ENCODE measurements at places on chromosomes 16 and 17. TPM values are rescaled to one million over a fixed set of nuclear protein-coding genes. Genes with fewer than 3 reads are reported as not detected.

- no peak for DNase-seq
Measured at GRCh38 chr16:31006589-31006988, 3.8 kb downstream of the STX1B start.

SSTR5 gene
- total RNA-seq: not detected

UTS2R gene
- total RNA-seq: not detected

GRCh38 chr17:35214192-35214591 lies 20.0 kb upstream of the SLC35G3 start:
- no peak for DNase-seq

DNA sequence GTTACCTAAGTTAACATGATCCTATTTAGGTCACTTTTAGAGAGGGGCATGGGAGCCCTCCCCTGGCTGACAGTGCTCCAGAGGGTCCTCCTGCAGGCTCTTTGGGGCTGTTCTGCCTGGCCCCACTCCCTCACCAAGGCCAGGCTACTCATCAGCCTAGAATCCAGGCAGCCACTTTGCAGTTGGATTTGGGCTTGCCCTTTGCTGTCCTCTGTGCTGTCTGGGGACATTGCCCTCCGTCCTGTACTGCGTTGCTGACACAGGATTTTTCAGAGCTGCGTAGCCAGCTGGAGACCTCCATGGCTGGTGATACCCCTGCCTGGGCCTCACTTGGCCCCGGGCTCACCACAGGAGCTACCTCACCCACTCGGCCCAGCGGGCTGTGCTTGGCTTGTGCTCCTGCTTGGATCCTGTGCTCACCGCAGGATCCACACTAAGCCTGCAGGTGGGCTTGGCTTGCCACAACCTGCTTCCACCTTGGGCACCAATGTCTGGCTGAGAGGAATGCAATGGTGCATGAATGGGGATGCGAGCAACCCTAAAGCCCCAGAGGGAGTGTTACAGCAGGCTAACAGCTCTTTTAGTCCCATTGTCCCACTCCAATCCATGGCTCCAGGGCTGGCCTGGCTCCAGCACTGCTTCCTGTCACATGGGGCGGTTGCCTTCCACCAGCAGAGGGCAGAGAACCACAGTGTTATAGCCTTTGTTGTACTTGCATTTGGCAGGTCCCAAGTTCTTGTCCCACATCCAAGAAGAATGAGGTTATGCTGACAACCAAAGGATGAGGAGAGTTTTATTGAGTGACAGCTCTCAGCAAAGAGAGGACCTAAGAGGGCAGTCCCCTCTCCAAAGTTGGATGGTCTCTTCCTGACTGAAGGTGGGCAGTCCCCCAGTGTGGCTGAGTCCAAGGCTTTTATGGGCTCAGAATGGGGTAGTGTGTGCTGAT lies 21.5 kb downstream of the CCL4 start:
- DNase-seq: no peak

- no peak for DNase-seq
Measured at GRCh38 chr17:8310601-8311123, 621 bp downstream of the ARHGEF15 start.

TSNAXIP1 gene
- total RNA-seq: 0.63 TPM

UNC13D gene
- 14.0 TPM for total RNA-seq

GRCh38 chr16:86665319-86665675 lies 86.9 kb downstream of the FOXL1 start:
- peak; percentile 78 for DNase-seq

SRCIN1 gene
- 0.27 TPM for total RNA-seq

DNA sequence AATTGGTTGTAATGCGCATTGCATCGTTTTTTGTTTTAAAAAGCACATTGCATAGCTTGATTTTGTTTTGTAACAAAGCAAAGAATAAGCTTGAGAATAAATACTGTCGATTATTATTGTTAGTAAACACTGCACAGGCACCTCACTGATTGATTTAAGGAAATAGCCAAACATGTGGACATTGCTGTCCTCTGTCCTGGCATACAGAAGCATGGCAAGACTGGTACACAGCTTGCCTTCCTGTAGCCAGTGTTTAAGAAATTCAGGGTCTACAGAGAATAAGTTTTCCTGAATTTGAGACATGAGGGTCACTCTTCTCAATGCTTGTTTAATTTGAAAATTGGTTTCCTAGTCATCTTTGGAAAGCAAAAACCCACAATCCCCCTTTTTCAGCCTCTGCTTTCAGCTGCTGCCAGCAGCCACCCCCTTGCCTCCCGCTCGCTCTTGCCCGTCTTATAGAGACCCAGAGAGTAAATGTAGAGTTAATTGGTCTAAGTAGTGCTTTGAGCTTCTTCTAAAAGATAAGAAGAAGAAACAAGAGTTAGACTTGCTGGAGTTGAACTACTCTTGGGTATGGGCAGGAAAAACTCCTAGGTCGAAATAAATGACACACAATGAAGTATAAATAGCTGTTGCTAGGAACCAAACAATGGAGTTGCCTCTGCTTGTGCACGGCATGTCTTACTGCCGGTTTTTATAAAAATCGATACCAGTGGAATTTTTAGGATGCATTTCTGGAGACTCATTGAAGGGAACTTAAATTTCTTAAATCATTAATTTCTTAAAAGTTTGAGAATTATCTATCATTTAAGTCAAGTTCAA lies 116.6 kb downstream of the MRTFB start:
- DNase-seq: no peak

DNA sequence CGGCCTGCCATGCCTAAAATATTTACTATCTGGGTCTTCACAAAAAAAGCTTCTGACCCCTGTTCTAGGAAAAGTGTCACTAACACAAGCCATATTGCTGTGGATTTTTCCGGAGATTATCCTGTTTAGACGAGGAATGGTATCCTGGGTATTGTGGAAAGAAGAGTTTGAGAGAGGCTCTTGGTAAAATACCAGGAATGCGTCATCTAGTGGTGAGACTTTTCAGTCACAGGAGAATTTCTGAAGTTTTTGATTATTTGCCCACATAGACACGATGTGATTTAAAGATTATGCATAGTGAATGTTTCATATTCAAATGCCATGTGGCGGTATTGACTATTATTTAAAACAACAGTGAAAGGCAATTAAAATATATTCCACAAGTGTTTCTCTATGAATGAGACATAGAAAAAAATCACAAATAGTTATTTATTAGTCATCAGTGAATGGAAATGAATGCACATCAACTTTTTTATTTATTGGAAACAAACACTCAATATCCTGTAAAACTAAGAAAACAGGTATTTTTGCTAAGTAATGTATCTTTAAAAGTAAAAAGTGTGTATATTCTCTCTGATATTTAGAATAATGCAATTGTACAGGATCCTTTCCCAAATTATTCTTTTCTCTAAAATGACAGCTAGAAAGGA lies 7.8 kb downstream of the KRT28 start:
- peak; percentile 9 for DNase-seq

DNA sequence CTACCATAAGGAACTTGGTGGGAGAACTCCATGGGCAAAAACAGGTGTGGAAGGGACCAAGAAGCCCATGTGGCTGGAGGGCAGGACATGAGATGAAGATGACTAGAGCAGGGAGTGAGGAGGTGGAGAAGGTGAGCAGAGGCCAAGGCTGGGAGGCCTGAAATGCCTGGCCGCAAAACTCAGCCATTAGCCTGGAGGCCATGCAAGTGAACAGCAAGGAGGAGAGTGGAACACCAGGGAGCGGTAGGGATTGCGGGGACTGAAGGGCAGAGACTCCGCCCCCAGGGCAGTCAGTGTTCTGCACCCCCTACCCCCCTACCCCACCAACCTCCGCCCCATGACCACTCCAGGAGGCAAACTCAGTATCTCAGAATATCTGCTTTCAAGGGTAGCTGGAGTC lies 17.0 kb downstream of the BCL7C start:
- no peak for DNase-seq

GLP2R gene
- total RNA-seq: 0.25 TPM

KLHL10 gene
- total RNA-seq: not detected

- DNase-seq: peak; percentile 14
Measured at GRCh38 chr16:17470908-17471718, at the start of gene XYLT1. Gene XYLT1 (minus strand): TSS chr16:17470960. CDS start chr16:17470796, 164 bp downstream.

DNA sequence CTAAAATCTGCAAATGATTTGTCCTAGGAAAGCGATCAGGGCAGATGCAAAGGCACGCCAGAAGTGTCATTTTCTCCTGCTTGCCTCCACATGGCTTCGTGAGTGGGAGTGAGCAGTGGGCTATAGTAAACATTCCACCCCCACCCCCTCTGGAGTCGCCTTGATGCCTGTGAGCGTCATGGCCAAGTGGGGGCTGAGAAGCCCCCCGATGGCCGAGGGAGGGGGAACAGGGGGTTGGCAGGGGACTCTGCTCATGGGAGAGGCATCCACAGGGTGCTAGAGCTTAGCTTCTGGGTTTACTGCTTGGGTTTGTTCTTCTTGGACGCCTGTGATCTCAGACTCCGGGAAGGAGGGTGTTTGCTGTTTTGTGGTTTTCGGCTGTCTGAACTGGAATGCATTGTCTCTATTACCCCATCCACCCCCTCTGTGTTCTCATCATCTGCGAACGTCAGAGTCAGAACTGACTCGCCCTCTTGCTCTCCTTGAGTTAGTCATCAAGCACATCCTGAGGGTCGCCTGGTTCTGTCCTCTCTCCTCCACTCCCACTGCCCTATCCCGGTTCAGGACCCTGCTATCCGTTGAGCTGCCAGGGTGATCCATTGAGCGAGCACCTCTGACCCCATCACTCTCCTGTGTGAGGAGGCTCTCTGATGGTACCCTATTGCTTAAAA lies 15.4 kb downstream of the TNS4 start:
- peak; percentile 99 for DNase-seq

DNA sequence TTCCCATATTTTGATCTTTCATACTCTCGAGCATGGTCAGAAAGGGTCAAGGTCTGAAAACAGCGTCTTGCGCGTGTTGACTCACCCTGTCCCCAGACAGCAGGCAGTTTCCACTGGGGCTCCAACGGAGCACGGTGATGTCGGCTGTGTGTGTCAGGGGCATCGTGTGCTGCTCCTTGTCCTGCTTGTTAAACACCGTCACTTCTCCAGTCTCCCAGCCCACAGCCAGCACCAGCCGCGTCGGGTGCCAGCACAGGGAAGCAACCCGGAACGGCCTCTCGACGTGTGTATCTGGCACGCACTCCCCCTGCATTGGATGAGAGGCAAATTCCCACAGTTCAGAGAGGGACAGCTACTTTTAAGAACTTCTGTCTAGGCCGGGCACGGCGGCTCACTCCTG lies 9.6 kb downstream of the IFT140 start:
- no peak for DNase-seq

DNA sequence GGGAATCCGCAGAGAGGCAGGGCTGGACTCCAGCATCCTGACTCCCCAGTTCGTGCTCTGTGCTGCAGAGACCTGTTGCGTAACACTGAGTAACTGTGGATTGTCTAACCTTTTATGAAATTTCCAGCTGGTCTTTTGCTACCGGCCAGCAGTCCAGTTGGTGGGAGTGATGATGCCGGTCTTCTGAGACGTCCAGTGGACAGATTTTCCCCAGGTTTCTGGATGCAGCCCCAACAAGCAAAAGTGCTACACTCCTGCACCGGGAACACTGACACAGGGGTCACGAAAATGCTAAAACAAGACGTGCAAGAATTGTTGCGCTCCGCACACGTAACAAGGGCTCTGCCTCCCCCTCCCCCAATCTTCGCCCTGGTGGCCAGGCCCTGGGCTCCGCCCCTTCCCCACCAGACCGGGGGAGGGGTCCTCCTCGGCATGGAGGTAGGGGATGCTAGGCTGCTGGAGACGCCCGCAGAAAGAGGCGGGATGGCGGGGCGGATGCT lies 701 bp upstream of the MRC2 start:
- DNase-seq: no peak

- no peak for DNase-seq
Measured at GRCh38 chr16:63614429-63614828, 1507.4 kb downstream of the CDH11 start.

DNA sequence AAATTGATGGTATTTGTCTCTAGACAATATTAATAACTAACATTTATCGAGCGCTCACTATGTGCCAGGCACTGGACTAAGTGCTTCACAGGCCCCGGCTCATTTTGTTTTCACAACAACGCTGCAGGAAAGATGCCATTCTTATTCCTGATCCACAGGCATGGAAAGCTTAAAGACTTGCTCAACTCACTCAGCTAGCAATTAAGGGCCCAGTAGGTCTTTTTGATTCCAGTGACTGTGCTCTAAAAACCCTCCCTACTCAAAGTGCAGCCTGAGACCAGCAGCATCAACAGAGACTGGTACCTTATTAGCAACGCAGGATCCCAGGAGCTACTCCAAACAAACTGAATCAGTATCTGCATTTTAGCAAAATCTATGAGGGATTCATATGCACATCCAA lies 35.3 kb downstream of the CUEDC1 start:
- no peak for DNase-seq

- no peak for DNase-seq
Measured at GRCh38 chr16:88792668-88793250, 7.7 kb upstream of the PIEZO1 start.

- no peak for DNase-seq
Measured at GRCh38 chr17:9519583-9520272, 55.9 kb downstream of the STX8 start.

HBZ gene
- total RNA-seq: not detected

DNA sequence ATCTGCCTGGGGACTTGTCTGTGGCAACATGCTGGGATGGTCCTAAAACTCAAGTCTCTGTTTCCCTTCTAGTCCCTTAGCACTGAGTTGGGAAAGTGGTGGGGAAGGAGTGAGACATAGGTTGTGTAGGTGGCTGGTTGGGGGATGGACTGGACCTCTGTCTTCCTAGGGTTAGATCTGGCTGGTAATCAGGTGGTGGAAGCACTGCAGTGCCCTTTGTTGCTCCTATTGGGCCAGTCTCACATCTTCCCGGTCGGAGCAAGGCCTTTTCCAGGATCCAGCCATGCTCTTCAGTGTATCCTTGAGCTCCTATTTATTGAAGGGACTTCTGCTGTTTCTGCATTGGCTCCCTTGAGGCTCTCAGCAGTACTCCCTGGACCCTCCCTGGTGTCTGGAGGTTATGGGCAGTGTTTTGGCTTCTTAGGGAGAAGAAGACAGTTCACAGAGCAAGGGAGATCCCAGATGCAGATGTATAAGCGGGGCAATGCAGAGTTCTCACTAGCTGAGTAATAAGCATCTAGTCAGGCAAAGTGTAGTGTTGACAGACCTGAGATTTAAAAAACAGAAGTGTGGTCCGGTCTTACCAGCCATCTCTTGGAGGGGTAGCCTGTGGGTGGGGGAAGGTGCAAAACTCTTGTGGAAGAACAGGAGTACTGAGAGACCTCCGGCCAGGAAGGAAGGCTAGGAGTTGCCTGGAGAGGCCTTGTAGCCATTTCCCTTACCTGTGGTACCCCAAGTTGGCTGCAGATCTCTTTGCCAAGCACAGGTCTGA lies 1.3 kb upstream of the NUTF2 start:
- DNase-seq: no peak

PTGES3L gene
- total RNA-seq: 1.6 TPM

FNDC8 gene
- not detected for total RNA-seq

Measured in kidney epithelial cell (primary cell).